ENCODE measurements at places on chromosomes 6 and 20.

- no peak for DNase-seq
Observed at GRCh38 chr6:124953808-124954207, 8.4 kb upstream of the RNF217 start.

DNA sequence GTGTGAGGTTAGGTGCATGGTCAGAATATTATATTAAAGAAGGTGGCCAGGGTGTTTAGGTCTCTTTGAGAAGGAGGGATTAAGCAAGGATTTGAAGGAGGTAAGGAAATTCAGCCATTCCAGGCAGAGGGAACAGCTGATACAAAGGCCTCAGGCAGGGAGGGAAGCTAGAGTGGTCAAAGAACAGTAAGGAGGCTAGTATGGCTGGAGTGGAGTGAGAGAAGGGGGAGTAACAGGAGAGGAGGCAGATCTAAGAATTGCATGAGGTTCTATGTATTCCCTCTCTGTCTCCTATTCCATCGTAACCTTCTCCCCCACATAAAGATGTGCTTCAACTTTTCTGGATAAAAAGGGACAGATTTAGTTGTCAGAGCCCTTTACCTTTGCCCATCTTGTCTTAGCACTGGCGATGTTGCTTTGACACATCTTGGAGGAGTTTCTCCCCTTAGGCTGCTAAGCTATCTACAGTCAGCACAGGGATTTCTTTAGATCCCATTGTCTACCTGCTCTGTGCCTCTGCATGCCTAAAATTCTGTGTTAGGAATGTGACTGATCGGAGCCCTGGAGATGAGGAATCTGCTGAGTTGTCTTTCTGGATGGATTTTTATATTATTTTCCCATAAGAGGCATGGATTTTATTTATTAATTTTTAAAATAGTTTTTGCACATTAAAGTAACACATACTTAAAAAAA is 59.9 kb downstream of the KLHL31 start:
- no peak for DNase-seq

DNA sequence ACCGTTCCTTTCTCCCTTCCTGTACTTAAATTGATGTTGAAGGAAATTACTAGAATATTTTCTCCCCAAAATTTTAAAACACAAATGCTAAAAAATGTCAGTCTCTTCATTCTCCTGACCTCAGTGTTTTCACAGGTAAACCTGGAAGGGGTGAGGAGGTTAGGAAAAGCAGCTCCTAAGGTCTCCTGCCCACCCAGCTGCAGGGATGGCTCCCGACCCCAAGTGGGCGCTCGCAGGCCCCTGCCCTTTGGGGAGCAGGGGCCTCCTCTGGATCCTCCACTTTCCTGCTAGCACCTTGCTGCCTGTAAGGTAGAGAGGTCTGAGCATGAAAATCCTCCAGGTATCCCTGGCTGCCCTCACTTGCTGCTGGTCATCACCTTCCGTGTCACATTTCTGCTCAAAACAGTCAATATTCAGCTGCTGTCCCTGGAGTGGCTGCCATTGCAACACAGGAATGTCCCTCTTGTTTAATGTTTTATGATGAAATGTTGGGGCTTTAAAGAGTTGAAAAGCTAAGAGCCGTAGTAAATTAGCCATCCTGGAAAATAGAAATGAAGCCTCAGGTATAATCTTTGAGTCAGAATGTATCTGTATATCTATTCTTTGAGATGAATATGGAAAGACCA is 10.9 kb upstream of the HSP90AB1 start:
- DNase-seq, result no peak

GRCh38 chr6:72733045-72733444 is 111.2 kb downstream of the KCNQ5 start:
- DNase-seq, result no peak

DNA sequence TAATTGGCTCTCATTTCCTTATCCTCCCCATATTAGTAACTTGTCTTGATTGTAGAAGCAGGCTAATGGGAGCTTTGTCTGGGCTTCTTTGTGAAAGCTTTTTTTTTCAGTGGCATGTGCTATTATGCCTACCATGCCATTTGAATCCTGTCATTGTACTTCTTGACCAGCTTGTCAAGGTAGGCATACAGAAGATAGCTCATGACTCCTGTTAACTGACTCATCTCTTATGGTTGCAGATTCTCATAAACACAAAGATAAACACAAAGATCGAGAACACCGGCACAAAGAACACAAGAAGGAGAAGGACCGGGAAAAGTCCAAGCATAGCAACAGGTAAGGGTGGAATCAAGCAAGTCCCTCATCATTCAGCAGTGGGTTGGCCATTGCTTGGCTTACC is 32.5 kb downstream of the TOP1 start:
- DNase-seq, result no peak

GRCh38 chr6:147724454-147724853 is 216.0 kb downstream of the SAMD5 start:
- no peak for DNase-seq

GRCh38 chr20:10523443-10523842 is 88.3 kb downstream of the SLX4IP start:
- no peak for DNase-seq

DNA sequence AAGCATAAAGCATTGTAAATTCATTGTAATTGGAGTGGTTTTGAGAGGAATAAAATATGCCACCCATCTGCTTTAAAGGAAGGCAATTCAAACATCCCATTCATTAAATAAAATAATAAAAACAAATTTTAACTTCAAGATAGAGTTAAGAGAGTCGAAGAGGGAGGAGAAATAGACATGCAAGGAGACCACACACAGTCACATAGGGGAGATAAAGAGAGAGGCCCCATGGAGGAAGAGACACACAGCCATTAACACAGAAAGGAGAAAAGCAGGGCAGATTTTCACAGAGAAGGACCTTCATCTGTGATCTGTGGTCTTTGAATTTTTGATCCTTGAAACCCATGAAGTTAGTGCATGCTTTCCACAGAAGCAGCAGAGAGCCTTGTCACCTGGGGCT is 214.3 kb upstream of the TCF21 start:
- no peak for DNase-seq

DNA sequence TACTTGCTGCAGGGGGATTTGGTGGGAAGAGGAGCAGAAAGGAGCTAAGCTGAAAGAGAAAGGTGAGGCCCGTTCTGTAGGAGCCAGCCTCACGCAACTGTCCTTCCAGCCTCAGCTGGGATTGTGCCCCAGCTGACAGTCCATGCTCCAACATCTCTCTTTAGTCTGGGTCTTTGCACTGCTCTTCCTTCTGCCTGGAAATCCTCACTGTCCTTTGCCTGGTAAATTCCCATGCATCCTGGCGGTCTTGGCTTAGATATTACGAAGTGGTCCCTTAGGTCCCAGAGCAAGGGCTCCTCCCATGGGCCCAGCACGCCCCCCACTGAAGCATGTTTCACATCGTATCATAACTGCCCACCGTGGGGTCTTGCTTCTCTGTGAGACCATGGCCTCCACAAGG is 52.2 kb downstream of the FGD2 start:
- DNase-seq, result no peak

DNA sequence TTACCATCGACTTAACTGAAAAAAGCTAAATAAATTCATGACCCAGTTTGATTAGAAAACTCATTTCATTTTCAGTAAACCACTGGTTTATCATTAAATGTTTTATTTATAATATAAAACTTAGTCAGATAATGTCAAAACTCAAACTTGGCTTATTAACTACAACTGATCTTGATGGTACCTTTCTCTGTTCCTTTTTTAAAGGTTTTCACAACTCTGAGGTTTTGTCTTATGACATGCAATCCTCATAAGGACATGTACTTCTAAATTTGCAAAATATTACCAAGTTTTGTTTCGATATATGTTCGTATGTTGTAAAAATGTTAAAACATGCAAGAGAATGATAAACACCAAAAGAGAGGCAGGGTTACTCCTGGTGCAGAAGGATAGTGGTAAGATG is 82.5 kb upstream of the PDE10A start:
- no peak for DNase-seq

DNA sequence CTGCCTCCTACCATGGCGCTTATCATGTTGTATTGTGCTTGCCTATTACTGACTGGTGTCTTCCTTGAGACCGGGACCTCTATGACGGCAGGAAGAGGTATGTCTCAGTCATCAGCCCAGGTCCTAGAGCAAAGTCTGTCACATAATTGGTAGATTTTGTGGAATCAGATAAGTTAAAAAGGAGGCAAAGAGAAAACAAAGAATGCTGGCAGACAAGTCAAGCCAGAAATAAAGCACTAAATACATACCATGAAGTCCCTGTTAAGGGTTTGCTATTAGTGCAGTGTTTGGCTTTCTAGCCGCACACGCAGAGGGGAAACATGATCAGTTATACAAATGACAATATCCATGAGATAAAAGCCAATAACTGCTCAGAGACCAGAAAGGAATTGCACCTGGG is 6.0 kb downstream of the TOMM34 start:
- no peak for DNase-seq

GRCh38 chr6:6614096-6614982 is 25.8 kb downstream of the LY86 start:
- DNase-seq, result peak; percentile 25

DNA sequence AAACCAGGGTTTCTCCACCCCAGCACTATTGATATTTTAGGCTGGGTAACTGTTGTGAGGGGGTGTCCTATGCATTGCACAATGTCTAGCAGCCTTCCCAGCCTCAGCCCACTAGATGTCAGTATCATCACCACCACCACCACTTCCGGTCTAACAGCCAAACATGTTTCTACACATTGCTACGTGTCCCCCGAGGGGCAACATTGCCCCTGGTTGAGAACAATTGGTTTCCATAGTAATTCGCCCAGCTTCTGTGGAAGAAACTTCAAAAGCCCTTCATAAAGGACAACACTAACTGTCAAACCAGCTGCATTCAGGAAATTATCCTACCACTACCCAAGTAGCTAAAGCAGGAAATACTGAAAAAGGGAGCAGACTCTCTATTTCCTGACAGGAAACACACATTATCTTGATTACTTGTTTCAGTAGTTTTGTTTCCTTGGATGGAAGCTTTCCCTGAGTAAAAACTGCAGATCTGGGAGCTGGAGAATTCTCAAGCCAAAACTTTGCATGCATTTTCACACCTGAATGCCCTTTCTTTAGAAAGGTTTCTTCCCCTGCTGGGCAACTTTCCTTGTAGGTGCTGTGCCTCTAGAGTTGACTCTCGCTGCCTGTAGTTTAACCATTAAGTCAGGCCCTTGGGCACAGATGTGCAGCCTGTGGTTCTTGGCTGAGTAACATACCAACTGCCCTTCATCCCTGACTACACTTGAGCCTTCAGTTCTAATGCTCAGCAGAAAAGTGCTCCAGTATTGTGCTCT is 23.6 kb downstream of the PKHD1 start:
- peak; percentile 69 for DNase-seq

DNA sequence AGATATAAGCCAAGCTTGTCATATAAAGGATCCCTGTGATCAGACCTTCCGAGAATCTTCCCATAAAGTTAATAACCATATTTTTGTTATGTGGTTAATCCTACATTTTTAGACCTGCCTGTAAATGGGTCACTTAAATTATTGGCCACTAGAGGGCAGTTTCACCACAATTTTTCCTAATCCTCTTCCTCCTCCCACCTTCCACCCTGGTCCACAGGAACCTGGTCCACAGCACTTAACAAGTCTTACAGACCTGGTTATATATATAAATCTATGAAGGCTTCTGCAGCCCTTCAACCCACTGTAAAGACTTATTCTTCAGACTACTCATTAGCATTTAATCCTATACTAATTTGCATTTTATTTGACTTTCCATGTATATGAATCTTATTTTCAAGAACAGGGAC is 28.3 kb downstream of the MRS2 start:
- DNase-seq, result no peak

All from stimulated activated CD4-positive, alpha-beta T cell treated with anti-CD3 and anti-CD28 coated beads, Interleukin-1b, Interleukin-23, amount 100 ng/mL, for 48 hours (primary cell).